ENCODE measurements at places on chromosomes 5 and 9.

DNA sequence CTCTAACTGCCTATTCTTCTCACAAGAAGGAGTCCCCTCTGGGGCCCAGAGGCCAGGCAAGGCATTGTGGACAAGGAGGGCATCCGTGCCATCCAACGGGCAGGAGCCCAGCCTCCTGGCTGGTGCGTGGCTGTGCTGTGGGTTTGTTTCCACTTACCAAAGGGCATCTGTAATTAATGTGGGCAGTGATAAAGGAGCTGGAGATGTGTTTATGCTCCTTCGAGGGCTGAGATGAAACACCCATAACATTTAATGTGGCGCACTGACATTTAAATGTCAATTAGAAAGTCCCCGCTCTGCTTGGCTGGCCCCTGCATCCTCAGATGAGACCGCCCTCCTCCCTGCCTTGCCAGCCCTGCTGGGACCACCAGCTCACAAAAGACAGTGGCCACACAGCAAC, 57.1 kb downstream of the KCNIP1 start:
- no peak for DNase-seq

GRCh38 chr5:68751661-68752060, 342.2 kb upstream of the SLC30A5 start:
- DNase-seq: no peak

DNA sequence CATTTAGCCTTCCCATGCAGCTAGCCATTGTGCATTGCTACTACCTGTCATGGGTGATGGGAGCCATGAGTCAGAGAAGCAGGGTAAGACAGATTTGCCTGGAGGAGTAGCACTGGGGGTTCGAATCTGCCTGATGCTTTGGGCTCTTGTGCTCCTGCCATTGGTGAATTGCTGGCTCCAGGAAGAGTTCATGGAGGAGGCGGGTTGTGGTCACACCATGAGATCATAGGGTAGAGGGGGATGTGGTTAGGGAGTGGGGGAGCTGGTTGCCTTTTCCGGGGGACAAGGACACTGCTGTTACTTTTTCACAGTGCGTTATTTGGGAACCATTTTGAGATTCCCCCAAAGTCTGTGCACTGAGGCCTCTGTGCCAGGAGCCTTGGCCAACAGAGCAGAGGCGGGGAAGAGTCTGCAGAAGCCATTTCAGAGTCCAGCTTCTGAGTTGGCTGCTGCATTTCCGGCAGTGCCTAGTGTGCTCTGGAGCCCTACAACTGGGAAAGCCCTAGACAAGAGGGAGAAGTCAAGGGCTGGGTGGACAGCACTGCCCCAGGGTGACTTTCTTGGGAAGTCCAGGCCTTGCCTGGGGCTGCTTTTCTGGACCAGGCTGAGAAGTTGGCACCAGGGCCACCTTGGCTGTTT, 6.2 kb downstream of the ANGPTL2 start:
- DNase-seq: no peak

GRCh38 chr9:80062567-80062966, 490.8 kb downstream of the TLE4 start:
- no peak for DNase-seq

DNA sequence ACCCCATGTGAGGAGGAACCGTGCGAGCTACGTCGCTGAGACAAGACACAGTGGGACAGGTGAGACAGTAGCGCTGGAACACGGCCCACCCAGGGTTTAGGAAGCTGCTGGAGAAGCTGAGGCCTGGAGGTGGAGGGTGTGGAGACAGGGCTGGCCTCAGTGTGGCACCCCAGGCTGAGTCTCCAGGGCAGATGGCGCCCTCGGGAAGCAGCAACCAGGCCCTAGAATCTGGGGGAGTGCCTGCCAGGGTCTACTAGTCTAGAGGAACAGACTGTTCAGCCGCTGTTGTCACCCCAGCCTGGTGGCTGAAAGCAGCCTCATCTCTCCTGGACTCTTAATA, 4.6 kb upstream of the TERT start:
- DNase-seq: no peak

All from fibroblast of skin of left quadriceps (primary cell).